ENCODE measurements at places on chromosomes 3 and 15. TPM values are rescaled to one million over a fixed set of nuclear protein-coding genes. Genes with fewer than 3 reads are reported as not detected.

- H3K4me3 ChIP-seq = no peak overlapping the region
- H3K36me3 ChIP-seq = no peaks in the 10 kb centered on the region
- DNase-seq = no peak
- 0 out of 2 replicates have a peak, but pooled peaks cover 2% of the 10 kb centered on the region for H3K27me3 ChIP-seq
Measured at GRCh38 chr15:27382361-27383025, 411.5 kb downstream of the GABRG3 start.

DNA sequence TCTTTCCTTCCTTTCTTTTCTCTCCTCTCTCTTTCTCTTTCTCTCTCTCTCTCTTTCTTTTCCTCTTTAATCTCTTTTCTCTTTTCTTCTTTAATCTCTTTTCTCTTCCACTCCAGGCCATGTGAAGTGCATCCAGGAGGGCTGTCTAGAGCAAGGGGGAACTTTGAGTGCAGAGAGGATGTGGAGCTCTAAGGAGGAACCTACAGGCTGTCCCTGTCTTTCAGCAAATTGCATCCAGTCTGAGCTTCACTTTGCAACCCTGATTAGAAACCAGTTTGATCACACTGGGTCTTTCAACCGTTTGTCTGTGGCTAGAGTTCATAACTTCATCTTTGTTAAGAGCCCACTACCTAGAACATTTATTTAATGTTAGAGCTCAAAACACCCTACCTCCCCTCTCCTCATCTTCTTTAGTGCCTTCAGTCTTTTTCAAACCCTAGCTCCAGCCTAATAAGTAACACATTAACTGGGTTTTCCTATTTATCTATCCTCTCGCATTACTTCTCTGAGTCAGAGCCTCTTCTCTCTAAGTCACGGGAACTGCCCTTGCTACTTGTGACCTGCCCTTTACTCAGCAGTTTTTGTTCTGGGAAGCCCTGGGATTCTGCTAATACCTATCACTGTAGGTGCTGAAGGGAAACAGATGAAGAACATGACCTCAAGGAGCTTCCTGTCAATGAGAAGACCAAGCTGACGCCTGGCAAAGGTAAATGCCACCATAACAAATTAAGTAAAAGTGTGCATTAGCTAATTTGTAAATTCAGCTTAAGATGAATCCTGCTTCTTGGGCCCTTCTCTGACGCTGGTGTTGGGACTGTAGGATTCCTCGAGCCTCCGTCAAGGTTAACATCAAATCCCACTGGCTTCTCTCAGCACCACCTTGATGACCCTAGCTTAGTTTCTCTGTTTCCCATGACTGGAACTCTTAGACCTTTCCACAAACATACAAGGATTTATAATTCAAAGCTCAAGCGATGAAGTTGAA, at the start of gene GCNT3:
GCNT3 (plus strand) TSS at position 508 of the 985 bp plus-strand sequence. CDS start 6,456 bp downstream, outside the sequence.
- H3K27me3 ChIP-seq = no peaks in the 10 kb centered on the region
- H3K27ac ChIP-seq = peak within 1 kb of the TSS; percentile 75
- peaks cover 28% of the 10 kb centered on the region for H3K4me1 ChIP-seq
- DNase-seq = no peak

GRCh38 chr15:100761290-100761935, 118.2 kb upstream of the ALDH1A3 start:
- H3K27me3 ChIP-seq = no peaks in the 10 kb centered on the region
- H3K4me3 ChIP-seq = no peak overlapping the region
- H3K36me3 ChIP-seq = no peaks in the 10 kb centered on the region

- no peak overlapping the region for H3K27ac ChIP-seq
- no peak for DNase-seq
- no peak overlapping the region for H3K4me3 ChIP-seq
- H3K27me3 ChIP-seq = no peaks in the 10 kb centered on the region
Measured at GRCh38 chr3:11436775-11437174, 164.6 kb downstream of the ATG7 start.

- no peak for DNase-seq
- no peak overlapping the region for H3K4me3 ChIP-seq
- H3K36me3 ChIP-seq = no peaks in the 10 kb centered on the region
- no peak overlapping the region for H3K27ac ChIP-seq
Measured at GRCh38 chr15:64931381-64931780, 19.7 kb downstream of the ANKDD1A start.

DNA sequence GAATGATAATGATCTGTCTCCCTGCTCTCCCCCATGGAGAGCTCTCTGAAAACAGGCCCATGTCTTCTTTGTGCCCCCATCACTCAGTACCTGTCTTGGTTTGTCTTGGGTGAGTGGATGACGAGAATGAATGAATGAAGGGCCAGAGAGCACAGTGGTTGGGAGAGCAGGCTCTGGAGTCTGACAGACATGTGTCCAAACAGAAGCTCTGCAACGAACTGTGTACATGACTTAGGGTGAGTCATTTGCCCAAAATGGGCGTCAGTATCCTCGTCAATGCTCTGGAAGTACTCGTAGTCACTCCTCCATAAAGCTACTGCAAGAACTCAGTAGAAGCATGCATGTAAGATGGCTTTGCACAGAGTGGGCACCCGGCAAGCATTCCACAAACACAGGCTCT, 170.2 kb upstream of the TLE3 start:
- H3K36me3 ChIP-seq = no peaks in the 10 kb centered on the region
- H3K27ac ChIP-seq = peak overlapping the region; percentile 66
- DNase-seq = peak; percentile 67
- no peak overlapping the region for H3K4me3 ChIP-seq

DNA sequence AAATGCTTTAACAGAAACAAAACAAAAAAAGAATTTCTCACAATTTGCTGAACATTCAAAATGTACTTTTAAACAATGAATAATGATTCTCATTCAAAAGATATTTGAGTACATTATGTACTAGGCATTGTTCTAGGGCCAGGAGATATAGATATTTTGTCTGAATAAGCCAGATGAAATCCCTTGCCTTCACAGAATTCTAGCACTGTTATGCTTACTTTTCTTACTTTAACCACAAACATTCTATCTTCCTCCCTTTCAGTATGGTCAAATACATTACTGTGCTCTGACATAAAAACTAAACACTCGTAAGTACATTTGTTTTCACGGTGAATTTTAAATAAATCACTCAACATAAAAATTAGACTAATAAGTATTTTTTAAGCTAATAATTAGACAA, 116.7 kb downstream of the ADAM10 start:
- no peak overlapping the region for H3K4me3 ChIP-seq
- H3K27ac ChIP-seq = no peak overlapping the region
- no peaks in the 10 kb centered on the region for H3K4me1 ChIP-seq
- H3K27me3 ChIP-seq = no peaks in the 10 kb centered on the region

DNA sequence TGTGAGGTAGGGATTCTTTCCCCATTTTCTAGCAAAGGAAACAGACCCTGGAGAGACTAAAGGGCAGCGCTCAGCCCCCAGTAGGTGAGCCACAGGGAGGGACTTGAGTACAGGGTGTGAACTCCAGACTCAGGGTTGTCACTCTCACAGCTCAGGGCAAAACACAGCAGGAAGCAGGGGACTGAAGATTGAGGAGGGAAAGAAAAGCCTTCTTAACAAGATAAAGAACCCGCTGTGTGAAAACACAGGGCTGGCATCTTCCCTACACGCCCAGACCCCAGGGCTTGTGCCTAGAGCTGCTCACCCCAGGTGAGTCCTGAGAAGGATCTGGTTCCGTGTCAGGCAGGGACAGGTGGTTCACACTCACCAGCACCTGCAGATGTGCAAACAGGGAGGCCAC, 59.6 kb downstream of the ABTB1 start:
- DNase-seq = no peak
- H3K36me3 ChIP-seq = no peaks in the 10 kb centered on the region
- no peaks in the 10 kb centered on the region for H3K4me1 ChIP-seq
- H3K27ac ChIP-seq = no peak overlapping the region

DNA sequence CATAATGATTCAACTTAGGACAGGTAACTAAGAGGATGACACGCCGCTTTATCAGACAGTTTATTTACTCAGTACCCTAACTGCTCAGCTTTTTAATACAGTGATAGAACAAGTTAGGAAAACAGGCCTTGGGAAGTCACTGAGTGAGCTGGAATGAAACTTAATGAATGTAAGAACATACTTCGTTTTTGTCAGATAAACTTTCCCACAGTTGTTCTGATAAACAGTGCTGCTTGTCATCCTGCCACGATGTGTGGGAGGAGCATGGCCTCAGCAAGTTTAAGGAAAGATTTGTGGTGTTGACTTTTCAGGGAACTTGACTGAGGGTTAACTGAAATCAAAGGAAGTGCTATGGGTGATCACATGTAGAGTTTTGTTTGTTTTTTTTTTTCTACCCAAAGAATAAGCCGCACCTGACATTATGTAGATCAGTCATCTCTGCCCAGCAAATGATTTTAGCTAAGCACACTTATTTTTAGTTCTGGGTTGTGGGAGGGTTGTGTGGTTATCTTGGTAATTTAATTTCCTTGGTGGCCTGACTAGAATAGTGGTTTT, 5.6 kb upstream of the P2RY14 start:
- H3K27ac ChIP-seq = peak overlapping the region; percentile 9
- H3K27me3 ChIP-seq = no peaks in the 10 kb centered on the region
- H3K36me3 ChIP-seq = no peaks in the 10 kb centered on the region
- no peak for DNase-seq

GRCh38 chr15:98666441-98666840, 18.1 kb downstream of the IGF1R start:
- peaks cover 32% of the 10 kb centered on the region for H3K4me1 ChIP-seq
- H3K4me3 ChIP-seq = no peak overlapping the region
- H3K27ac ChIP-seq = no peak overlapping the region
- no peaks in the 10 kb centered on the region for H3K27me3 ChIP-seq
- DNase-seq = no peak
- no peaks in the 10 kb centered on the region for H3K36me3 ChIP-seq

- H3K27me3 ChIP-seq = no peaks in the 10 kb centered on the region
- peak overlapping the region; percentile 75 for H3K4me3 ChIP-seq
- H3K4me1 ChIP-seq = no peaks in the 10 kb centered on the region
Measured at GRCh38 chr3:3127432-3128010, 781 bp downstream of the TRNT1 start.

- H3K4me3 ChIP-seq = no peak overlapping the region
- no peaks in the 10 kb centered on the region for H3K36me3 ChIP-seq
Measured at GRCh38 chr3:8767256-8767666, 2.2 kb downstream of the OXTR start.

GRCh38 chr3:147421184-147421912, 12.2 kb downstream of the ZIC1 start:
- DNase-seq = no peak
- H3K27me3 ChIP-seq = no peaks in the 10 kb centered on the region
- H3K4me1 ChIP-seq = no peaks in the 10 kb centered on the region
- no peaks in the 10 kb centered on the region for H3K36me3 ChIP-seq

- H3K36me3 ChIP-seq = no peaks in the 10 kb centered on the region
- H3K27me3 ChIP-seq = no peaks in the 10 kb centered on the region
- H3K27ac ChIP-seq = no peak overlapping the region
- no peak overlapping the region for H3K4me3 ChIP-seq
- DNase-seq = no peak
- no peaks in the 10 kb centered on the region for H3K4me1 ChIP-seq
Measured at GRCh38 chr15:68830141-68830785, 9.6 kb upstream of the ANP32A start.

- DNase-seq = no peak
- no peaks in the 10 kb centered on the region for H3K36me3 ChIP-seq
- H3K4me1 ChIP-seq = 0 out of 2 replicates have a peak, but pooled peaks cover 5% of the 10 kb centered on the region
- no peak overlapping the region for H3K27ac ChIP-seq
Measured at GRCh38 chr3:108383306-108383705, 87.0 kb downstream of the HHLA2 start.

GRCh38 chr3:23029001-23029400, 174.1 kb upstream of the UBE2E2 start:
- H3K27ac ChIP-seq = no peak overlapping the region
- H3K27me3 ChIP-seq = no peaks in the 10 kb centered on the region
- no peaks in the 10 kb centered on the region for H3K4me1 ChIP-seq
- DNase-seq = no peak
- no peak overlapping the region for H3K4me3 ChIP-seq

The PRR23E gene
- not detected for total RNA-seq

The MFGE8 gene
- 54.5 TPM for total RNA-seq

The REC114 gene
- total RNA-seq = not detected

The CHCHD4 gene
- 14.4 TPM for total RNA-seq

The RABL3 gene
- total RNA-seq = 29.8 TPM

The C3orf20 gene
- not detected for total RNA-seq

Data from PC-9 (cell line).